ENCODE measurements at places on chromosomes 2 and 18. TPM values are rescaled to one million over a fixed set of nuclear protein-coding genes. Genes with fewer than 3 reads are reported as not detected.

GRCh38 chr18:3626929-3627458 is 177.0 kb downstream of the TGIF1 start:
- H3K27ac ChIP-seq: no peak overlapping the region
- H3K36me3 ChIP-seq: no peaks in the 10 kb centered on the region
- H3K4me1 ChIP-seq: peaks cover 35% of the 10 kb centered on the region
- no peak overlapping the region for H3K4me3 ChIP-seq

- H3K36me3 ChIP-seq: no peaks in the 10 kb centered on the region
- peaks cover 18% of the 10 kb centered on the region for H3K4me1 ChIP-seq
- H3K27me3 ChIP-seq: no peaks in the 10 kb centered on the region
- no peak overlapping the region for H3K27ac ChIP-seq
- DNase-seq: no peak
Observed at GRCh38 chr2:9166579-9167377, 39.8 kb upstream of the ASAP2 start.

TBC1D8 gene
- total RNA-seq: 13.4 TPM

DNA sequence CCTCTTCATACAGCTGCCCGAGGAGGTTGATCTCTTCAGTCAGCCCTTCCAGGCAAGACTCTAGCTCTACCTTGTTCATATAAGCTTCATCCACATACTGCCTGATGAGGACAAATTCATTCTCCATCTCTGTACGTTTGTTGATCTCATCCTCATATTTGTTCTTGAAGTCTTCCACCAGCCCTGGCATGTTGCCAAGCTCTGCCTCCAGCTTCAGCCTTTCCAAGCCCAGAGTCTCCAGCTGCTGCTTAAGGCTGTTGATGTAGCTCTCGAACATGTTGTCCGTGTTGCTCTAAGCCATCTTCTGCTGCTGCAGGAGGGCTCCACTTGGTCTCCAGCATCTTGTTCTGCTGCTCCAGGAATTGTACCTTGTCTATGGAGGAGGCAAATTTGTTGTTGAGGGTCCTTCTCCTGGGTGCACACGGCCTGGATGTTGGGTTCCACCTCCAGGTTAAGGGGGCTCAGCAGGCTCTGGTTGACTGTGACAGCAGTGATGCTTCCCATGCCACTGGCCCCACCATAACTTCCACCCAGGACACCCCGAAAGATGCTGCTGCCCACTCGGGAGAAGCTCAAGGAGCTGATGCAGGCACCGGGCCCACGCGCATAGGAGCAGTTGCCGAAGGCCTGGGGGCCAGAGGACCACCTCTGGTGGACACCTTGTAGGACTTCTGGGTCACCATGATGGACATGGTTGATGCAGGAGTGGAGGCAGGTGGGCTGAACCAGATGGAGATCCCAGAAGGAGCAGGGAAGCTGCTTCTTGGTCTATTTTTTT is 30.3 kb downstream of the ICA1L start:
- DNase-seq: no peak
- no peak overlapping the region for H3K27ac ChIP-seq
- H3K4me1 ChIP-seq: no peaks in the 10 kb centered on the region
- H3K4me3 ChIP-seq: no peak overlapping the region
- no peaks in the 10 kb centered on the region for H3K36me3 ChIP-seq
- H3K27me3 ChIP-seq: no peaks in the 10 kb centered on the region

GRCh38 chr2:34188464-34189303 is 589.6 kb upstream of the FAM98A start:
- H3K4me3 ChIP-seq: no peak overlapping the region
- H3K27ac ChIP-seq: no peak overlapping the region
- H3K27me3 ChIP-seq: no peaks in the 10 kb centered on the region
- H3K4me1 ChIP-seq: no peaks in the 10 kb centered on the region
- H3K36me3 ChIP-seq: no peaks in the 10 kb centered on the region

GRCh38 chr2:106899786-106900530 is 14.0 kb upstream of the ST6GAL2 start:
- H3K27me3 ChIP-seq: no peaks in the 10 kb centered on the region
- H3K36me3 ChIP-seq: no peaks in the 10 kb centered on the region

DNA sequence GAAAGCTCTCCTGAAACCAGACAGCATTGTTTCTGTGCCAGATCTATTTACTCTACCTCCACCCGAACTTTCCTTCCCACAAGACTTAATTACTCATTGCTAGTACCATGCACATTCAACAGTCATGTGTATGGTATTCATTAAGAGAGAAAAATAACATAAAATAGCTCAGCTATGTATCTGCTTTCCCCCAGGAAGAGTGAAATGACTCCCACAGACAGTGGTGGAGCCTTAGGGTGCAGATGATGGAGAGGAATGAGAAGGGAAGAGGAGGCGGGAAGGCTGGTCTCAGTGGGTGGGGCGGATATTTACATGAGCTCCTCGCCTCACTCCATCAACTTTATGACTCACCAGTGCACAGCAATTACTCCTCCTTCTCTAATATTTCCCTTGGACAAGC is 724.5 kb downstream of the EPHA4 start:
- DNase-seq: no peak
- H3K27me3 ChIP-seq: no peaks in the 10 kb centered on the region
- no peak overlapping the region for H3K27ac ChIP-seq
- H3K4me1 ChIP-seq: no peaks in the 10 kb centered on the region

DNA sequence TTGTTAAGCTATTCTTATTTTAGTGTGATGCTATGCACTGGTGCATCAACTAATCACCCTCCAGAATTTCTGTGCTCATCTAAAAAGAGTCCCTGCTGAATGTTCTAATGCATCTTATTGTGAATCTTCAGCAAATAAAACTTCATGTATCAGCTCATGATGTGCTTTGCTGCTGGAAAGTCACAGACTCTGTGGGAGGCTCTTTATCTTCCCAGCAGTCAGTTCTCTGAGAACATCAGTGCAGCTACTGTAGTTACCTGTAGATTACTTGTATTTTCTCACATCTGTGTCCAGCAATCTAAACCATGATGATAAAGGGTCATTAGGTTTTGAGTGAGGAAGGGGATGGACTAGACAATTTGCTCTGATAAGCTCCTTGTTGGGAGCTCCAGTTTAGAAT is 141.6 kb upstream of the SP3 start:
- no peak for DNase-seq
- no peaks in the 10 kb centered on the region for H3K4me1 ChIP-seq
- H3K36me3 ChIP-seq: no peaks in the 10 kb centered on the region
- H3K27me3 ChIP-seq: no peaks in the 10 kb centered on the region
- no peak overlapping the region for H3K4me3 ChIP-seq

GRCh38 chr2:235523021-235523420 is 29.2 kb downstream of the AGAP1 start:
- no peak overlapping the region for H3K4me3 ChIP-seq
- DNase-seq: no peak
- no peaks in the 10 kb centered on the region for H3K27me3 ChIP-seq
- H3K36me3 ChIP-seq: no peaks in the 10 kb centered on the region
- H3K27ac ChIP-seq: no peak overlapping the region
- no peaks in the 10 kb centered on the region for H3K4me1 ChIP-seq

ABCB11 gene
- total RNA-seq: under 0.01 TPM

- no peak overlapping the region for H3K27ac ChIP-seq
- H3K4me1 ChIP-seq: peaks cover 10% of the 10 kb centered on the region
- no peaks in the 10 kb centered on the region for H3K27me3 ChIP-seq
- H3K36me3 ChIP-seq: peaks cover 58% of the 10 kb centered on the region
Observed at GRCh38 chr2:232842689-232843088, 27.4 kb upstream of the SNORC start.

- no peaks in the 10 kb centered on the region for H3K27me3 ChIP-seq
- no peak for DNase-seq
- peak overlapping the region; percentile 39 for H3K27ac ChIP-seq
- no peaks in the 10 kb centered on the region for H3K36me3 ChIP-seq
- H3K4me1 ChIP-seq: peaks cover 19% of the 10 kb centered on the region
- no peak overlapping the region for H3K4me3 ChIP-seq
Observed at GRCh38 chr2:47237375-47238334, 82.5 kb upstream of the STPG4 start.

DNA sequence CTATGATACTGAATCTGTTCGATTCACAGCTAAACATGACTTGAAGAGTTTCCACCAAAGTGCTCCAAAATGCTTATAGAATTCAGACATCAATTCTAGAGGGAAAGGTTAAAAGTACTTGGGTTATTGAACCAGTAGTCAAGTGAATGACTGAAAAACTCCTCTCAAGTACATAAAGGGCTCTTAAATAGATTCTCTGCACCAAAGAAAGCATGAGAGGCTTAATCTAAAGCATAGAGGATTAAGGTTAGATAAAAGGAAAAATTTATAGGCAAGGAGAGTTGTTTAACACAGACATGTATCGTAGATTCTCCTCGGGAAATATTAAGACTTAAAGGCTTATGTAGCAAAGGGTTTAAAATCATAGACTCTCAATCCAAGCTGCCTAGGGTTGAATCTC is 701.4 kb downstream of the ERBB4 start:
- no peaks in the 10 kb centered on the region for H3K4me1 ChIP-seq
- no peak overlapping the region for H3K27ac ChIP-seq
- no peak for DNase-seq
- no peaks in the 10 kb centered on the region for H3K36me3 ChIP-seq
- no peaks in the 10 kb centered on the region for H3K27me3 ChIP-seq
- no peak overlapping the region for H3K4me3 ChIP-seq

DNA sequence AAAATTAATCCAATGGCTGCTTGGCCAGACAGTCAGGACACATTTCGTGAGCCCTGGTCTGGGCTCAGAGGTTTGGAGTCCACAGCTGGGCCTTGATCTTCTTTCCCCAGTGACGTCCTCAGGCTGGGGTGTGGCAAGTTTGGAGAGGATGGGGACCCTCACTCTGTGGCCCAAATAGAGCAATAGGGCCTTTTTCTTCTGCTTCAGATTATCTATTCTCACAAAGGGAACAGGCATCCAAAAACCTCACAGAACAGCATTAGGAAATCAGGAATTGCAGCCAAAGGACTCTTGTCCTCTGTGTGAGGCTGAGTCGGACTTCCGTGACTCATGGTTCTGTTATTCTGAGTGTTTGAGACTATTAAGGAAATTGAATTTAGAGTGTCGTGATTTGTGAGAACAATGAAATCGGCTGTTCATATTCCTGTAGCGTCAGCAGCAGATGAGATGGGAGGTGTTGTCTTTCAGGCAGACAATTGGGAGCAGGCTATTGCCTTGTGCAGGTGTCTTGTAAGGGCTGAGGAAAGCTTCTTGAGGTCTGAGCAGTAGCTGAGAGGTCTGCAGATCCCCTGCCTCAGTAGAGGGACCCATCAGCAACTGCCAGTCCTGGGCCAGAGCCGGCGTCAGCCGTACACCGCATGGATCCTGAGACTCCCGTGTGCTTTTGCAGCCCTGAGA is 113.8 kb downstream of the SH3RF3 start:
- peak overlapping the region; percentile 19 for H3K4me3 ChIP-seq
- DNase-seq: peak; percentile 88
- peak overlapping the region; percentile 80 for H3K27ac ChIP-seq

MAP4K3 gene
- 51.8 TPM for total RNA-seq

DNA sequence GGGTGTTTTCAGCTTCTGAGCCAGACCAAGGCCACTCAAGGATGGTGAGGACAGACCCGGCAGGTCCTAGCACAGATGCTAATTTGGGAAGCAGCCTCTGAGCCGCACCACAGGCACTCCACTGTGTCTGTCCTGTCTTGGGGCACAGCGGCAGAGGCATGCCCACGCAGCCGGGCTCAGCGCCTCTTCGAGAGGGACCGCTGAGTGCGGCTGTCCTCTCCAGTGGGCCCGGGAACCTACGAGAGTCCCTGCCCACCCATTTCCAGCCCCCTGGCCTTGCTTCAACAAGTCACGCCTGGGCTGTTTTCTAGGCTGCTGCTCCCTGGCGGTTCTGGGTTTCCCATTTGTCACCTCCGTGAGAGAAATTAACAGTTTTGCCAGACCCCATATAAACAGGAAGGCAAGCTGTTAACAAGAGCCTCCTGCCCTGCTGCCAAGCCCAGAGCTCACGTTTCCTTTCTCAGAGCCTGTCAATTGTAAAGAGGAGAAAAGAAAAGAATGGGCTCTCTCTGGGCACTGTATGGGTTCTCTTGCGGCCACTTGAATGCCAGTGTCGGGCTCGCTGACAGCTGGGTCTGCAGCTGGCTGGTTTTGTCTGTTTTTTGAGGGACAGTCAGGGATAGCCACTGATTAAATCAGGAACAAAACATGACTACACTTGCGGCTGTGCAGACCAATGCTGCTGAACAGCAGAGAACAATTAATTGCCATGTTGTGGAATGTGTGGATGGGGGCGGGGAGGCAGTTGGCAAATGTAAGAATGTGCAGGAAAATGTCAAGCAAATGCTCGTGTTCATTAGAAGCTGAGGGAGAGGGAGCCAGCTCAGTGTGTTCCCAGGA is 30.6 kb downstream of the TMEM17 start:
- peak overlapping the region; percentile 27 for H3K27ac ChIP-seq
- DNase-seq: no peak
- H3K4me3 ChIP-seq: peak overlapping the region; percentile 62

DNA sequence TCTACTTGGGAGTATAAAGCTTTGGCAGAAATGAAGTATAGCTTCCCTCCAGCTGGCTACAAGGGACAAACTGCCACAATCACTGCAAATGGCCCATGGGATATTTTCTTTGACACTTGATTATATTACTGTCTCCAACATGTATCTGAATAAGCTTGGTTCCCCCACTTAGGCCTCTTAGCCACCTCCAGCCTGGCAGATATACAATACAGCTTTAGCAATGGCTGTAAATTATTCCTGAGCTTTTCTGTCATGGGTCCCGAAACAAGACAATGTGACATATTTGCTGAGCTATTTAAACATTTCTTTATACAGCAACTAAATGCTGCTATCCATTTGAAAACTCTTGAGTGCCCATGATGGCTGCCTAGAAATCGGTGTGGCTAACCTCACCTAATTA is 406.2 kb downstream of the SUCLG1 start:
- H3K4me3 ChIP-seq: no peak overlapping the region
- H3K4me1 ChIP-seq: no peaks in the 10 kb centered on the region
- H3K36me3 ChIP-seq: no peaks in the 10 kb centered on the region
- H3K27ac ChIP-seq: no peak overlapping the region
- no peaks in the 10 kb centered on the region for H3K27me3 ChIP-seq
- DNase-seq: no peak

POU3F3 gene
- total RNA-seq: under 0.01 TPM

DNA sequence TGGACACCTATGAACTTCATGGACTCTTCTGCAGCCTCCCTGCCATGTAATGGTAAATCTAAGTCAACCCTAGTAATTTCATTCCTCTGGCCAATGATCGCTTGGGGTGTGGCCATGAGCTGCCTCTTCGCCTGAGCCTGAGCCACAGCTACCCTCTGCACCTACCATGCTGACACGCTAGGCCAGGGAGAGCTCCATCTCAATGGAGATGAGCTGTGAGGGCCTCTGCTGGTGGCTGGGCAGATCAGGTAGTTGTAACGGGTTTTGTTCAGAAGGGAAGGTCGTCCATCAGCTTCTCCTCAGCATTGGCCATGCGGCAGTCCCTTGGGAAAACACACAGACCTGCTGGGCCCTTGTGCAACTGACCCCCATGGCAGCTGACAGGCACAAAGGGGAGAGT is 24.4 kb downstream of the MPHOSPH10 start:
- H3K36me3 ChIP-seq: peaks cover 7% of the 10 kb centered on the region
- peak; percentile 72 for DNase-seq
- H3K4me1 ChIP-seq: peaks cover 2% of the 10 kb centered on the region
- H3K4me3 ChIP-seq: no peak overlapping the region

CIB4 gene
- not detected for total RNA-seq

DNA sequence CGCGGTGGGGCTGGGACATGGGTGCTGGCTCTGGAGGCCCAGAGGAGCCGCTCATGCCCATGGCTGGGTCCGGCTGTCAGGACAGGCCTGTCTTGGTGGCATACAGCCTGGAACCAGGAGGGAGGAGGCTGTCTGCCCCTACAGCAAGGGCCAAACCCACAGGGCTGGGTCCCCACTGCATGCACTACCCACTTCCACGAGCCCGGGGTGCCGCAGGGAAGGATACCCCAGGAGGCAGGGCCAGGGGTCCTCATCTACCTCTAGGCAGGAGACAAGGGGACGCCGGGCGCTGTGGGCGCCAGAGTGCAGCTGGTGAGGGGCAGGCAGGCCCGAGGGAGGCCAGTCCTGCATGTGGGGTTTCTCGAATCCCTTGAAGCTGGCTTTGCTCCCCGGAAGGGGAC is 95.1 kb upstream of the GPC1 start:
- no peak overlapping the region for H3K4me3 ChIP-seq
- DNase-seq: peak; percentile 58
- no peaks in the 10 kb centered on the region for H3K4me1 ChIP-seq
- no peak overlapping the region for H3K27ac ChIP-seq

Measured in osteoblast (primary cell).